ENCODE measurements at places on chromosomes 2 and 18.

DNA sequence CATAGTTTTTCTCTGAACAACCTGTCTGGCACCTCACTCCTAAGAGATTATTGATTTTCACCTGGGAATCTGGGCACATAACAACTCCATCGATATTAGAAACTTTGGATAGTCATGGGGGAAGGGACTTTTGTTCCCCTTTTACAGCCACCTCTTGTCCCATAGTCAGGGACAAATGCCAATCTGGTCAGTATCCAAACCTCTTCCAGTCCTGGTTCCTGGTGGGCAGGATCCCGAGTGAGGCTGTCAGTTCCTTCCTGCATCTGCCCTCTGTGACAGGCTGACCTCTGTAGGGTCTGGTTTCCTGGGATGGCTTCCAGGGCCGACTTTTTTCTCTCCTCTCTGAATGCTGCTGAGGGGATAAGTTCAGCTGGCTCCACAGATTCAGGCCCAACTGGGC is 11.0 kb downstream of the KIF5C start:
- no peak for DNase-seq

- no peak for DNase-seq
Measured at GRCh38 chr18:31920277-31920676, 22.7 kb downstream of the TRAPPC8 start.

DNA sequence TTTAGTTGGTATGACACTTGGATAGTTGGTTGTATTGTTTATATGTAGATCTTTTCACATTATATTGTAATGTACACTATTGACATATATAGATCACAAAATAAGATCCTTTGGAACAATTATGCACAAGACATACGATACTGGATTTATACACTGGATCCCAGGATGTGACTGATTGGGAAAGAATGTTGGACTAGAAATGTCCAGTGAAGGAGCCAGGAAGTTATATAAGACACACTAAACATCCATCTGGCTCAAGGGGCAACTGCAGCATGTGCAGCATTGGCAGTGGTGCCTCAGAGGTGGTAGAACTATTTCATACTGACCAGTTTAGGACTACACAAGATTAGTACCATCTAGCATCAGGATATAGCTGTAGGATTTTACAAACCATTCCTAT is 104.9 kb downstream of the TRABD2A start:
- no peak for DNase-seq

DNA sequence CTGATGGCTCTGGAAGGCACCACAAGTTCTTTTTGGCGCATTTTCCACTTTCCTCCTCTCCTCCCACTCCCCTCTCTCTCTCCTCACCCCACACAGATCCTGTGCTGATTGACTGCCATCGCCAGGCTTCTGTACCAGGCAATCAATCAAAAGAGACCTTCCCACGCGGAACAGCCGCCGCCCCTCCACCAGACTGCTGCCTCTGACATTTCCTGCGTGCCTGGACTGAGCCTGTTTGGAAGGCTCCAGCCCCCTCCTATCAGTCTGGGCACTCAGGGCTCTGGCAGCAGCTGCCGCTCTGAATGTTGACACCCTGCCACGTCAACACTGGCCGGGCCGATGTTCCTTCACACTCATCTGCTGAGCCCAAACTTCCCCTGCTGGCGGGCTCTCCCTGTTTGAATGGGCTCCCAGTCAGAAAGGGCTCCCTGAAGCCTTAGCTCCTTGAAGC is 467.7 kb downstream of the EPHA4 start:
- no peak for DNase-seq

DNA sequence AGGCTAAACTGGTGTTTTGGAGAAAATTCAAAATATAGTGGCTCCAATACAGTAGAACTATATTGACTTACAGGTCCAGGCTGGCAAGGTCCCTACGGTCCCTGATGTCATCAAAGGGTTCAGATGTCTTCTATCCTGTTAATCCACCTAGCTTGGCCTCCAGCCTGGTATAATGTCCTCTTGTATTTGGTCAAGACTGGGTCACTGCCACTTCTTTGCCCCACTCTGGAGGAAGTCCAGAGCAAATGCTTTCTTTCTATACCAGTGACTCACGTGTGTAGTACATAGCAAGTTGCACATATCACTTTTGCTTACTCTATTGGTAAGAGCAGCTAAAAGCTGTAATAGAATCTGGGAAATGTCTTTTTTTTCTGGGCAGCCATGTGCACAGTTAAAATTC is 80.8 kb downstream of the LCLAT1 start:
- DNase-seq: no peak

- DNase-seq: no peak
Measured at GRCh38 chr18:21763846-21764646, 23.5 kb downstream of the MIB1 start.

DNA sequence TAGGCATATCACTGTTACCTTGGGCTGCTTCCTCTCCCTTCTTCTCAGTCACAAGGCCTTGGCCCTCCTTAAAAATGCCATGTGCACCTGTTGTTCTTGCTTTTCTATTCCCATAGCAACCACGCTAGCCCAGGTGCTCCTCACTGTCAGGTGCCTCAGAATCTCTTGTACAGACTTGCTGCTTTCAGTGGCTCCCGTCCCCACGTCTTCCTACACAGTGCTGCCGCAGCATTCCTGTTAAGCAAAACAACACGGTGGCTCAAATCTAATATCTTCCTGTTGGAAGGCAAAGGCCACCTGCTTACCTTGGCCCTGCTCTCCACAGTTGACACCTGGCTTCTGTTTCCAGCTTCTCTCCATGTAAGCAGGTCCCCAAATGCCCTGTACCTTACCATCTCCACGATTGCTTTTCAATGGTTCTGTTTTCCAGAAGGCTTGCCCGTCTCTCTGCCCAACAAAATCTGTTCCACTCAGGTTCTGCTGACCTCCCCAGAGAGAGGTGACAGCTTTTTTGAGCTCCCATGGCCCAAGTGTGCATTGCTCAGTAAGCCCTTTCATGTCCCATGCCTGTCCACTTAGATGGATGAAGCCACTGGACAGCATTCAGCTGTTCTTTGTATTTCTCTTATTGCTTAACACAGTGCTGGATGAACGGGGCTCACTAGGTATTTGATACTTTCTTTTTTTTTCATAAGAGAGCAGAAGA is 240.4 kb downstream of the PRKCE start:
- no peak for DNase-seq

DNA sequence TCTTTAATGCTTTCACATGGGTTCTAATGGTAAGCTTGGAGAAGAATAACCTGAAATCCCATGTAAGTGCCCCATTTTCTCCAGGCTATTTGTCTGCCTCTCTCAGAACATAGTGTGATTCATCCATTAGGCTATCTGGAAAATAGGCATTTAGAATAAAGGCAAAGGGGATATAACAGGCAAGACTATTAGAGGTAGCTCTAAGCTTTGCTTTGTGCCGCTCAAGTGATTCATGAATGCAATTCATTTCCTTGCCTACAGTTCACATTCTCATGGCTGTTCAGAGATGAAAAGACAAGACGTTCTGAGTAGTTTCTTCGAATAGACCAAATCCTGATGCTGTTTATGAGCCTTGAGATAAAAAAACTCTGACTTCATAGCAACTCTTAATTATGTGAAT is 101.7 kb downstream of the ANKRD44 start:
- DNase-seq: no peak

DNA sequence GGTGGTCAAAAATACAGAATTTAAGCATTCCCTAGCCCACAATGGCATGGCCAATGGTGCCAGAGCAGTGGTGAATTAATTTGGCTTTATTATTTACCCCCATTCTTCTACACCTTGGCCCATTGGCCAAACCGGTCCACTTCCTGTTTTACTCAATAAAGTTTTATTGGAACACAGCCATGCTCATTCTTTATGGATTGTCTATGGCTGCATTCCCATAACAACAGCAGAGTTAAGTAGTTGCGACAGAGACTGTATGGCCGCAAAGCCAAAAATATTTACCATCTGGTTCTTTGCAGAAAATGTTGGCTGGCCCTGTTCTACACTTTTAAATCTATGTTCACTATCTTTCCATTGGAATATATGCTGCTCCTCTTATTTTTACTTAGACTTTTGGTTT is 130.3 kb upstream of the CCDC68 start:
- DNase-seq: no peak

- DNase-seq: no peak
Measured at GRCh38 chr2:25430556-25430955, 88.8 kb upstream of the DNMT3A start.

- DNase-seq: no peak
Measured at GRCh38 chr2:60355849-60356261, 197.6 kb downstream of the BCL11A start.

- DNase-seq: no peak
Measured at GRCh38 chr2:42172020-42172419, 2.9 kb downstream of the EML4 start.

- no peak for DNase-seq
Measured at GRCh38 chr2:104406261-104406726, 447.6 kb upstream of the POU3F3 start.

GRCh38 chr2:24658531-24659202 is 134.5 kb downstream of the PTRHD1 start:
- no peak for DNase-seq

DNA sequence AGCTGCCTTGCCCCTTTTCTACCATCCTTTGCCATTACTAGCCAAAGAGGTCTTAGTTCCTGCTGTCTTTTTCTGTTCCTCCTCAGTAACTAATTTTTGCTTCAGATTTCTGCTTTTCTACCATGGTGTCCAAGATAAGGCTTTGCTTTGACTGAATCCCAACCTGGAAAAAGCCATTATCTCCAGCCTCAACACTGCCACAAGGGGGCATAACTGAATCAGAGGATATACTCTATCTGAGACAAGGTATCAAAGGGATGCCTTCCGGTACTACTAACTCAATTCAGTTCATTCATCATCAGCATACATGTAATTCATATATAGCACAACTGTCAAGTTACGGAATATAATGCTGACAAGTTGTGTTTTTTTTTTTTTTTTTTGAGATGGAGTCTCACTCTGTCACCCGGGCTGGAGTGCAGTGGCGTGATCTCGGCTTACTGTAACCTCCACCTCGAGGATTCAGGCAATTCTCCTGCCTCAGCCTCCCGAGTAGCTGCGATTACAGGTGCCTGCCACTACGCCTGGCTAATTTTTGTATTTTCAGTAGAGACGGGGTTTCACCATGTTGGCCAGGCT is 11.4 kb downstream of the OSGEPL1 start:
- DNase-seq: no peak

- DNase-seq: no peak
Measured at GRCh38 chr2:109630441-109631430, 16.6 kb downstream of the SOWAHC start.

DNA sequence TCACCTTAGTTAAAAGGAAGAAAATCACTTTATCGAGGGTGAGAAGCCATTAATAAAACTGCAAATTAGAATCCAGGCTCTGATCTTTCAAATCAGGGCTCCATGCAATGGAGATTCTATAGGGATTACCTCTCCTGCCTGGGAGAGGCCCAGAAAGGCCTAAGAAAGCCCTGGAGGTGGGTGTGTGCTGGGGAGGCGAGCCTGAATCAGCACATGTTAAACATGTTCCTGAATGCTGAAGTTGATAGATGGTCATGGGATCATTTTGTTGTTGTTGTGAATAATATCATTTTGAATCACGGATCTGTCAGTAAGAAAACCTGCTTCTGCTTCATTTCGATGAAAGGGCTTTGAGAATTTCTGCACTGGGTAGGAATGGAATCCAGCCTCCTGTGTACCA is 254.3 kb downstream of the ACKR3 start:
- DNase-seq: no peak

DNA sequence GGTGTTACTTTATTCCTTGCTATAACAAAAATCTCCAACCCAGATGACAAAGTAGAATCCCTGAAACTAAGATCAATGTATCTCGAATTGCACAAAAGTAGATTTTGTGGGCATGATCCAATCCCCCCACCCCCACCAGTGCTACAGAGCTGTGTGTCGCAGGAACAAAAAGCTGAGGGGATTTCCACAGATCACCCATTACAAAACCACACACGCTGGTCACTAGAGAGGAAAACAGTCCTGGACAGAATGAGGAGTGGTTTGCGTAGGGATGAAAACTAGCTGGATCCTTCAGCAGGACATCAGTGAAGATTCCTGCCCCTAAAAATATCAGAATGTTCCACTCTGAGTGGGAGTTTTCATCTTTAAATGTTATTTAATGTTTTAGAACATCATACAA is 165.3 kb upstream of the STK17B start:
- DNase-seq: no peak

- no peak for DNase-seq
Measured at GRCh38 chr2:221228214-221228769, 343.8 kb downstream of the EPHA4 start.

DNA sequence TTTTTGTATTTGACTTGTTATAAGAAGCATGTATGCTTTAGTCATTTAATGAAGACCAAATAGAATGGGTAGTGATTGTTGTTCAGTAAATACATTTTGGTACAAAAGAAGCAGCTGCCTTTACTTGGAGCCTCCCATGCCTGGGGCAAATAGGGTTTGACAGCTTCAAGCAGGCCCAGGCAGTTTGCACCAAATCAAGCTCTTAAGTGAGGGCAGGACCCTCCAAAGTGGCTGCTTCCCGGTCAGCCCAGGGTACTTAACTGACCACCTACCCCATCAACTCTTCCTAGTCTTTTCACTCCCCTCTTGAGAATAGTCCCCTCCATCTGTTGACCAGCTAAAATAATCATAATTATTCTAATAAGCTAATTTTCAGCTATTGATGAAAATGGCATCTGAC is 5.2 kb downstream of the MAPRE3 start:
- no peak for DNase-seq

Measured in cortex of kidney (tissue), 1 donor.